ENCODE measurements at places on chromosomes 5 and 9. TPM values are rescaled to one million over a fixed set of nuclear protein-coding genes. Genes with fewer than 3 reads are reported as not detected.

- DNase-seq: no peak
These were observed 341.1 kb downstream of the ASTN2 start for GRCh38 chr9:117073539-117074341.

- DNase-seq: no peak
These were observed 49.7 kb downstream of the TRPC7 start for GRCh38 chr5:136315667-136316066.

DNA sequence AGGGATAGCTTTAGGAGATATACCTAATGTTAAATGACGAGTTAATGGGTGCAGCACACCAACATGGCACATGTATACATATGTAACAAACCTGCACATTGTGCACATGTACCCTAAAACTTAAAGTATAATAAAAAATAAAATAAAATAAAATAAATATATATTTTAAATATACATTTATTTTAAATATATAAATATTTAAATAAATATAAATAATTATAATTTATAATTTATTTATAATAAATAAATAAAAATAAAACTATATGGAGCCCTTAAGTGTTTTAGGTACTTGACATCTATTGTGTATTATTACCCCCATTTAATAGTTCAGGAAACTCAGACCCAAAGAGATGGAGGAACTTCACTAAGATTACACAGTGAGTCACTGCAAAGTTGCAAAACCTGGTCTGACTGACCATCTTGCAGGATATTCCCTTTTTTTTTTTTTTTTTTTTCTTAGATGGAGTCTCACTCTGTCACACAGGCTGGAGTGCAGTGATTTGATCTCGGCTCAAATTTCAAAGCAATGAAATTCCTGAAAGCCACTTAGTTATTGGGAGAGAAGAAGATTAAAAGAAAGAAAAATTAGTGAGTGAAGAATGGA, 5.8 kb upstream of the C5orf52 start:
- DNase-seq: no peak

CHMP5 gene
- 23.3 TPM for total RNA-seq

- DNase-seq: no peak
These were observed 20.6 kb downstream of the LAMC3 start for GRCh38 chr9:131029574-131029952.

DNA sequence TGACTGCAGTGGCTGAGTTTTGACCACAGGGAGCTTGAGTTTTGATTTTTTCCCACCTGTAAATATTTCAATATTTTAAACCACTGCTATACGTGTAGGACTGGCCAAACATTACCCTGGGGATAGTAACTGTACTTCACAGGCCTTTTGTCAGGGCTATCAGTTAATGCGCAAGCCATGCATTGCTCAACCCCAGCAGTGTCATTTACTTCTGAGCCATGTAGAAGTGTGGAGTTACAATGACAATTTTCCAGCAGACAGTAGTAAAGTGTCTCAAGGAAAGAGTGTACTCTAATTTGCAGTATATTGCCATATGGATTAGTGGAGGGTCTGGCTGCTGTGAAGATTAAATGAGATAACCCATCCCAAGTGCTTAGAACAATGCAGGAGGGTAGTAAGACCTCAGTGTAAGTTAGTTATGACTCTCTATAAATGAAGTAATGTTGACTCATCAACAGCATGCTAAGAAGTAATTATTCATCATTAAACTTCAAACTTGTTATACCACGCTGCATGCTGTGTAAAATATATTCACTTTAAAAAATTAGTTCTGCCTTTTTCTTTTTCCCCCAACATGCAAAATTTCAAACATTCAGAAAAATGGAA, 489.2 kb downstream of the KDM4C start:
- DNase-seq: no peak

GRCh38 chr9:88280816-88281382, 107.3 kb upstream of the SPIN1 start:
- no peak for DNase-seq

- DNase-seq: no peak
These were observed 162.7 kb downstream of the ZNF608 start for GRCh38 chr5:124583469-124584350.

DNA sequence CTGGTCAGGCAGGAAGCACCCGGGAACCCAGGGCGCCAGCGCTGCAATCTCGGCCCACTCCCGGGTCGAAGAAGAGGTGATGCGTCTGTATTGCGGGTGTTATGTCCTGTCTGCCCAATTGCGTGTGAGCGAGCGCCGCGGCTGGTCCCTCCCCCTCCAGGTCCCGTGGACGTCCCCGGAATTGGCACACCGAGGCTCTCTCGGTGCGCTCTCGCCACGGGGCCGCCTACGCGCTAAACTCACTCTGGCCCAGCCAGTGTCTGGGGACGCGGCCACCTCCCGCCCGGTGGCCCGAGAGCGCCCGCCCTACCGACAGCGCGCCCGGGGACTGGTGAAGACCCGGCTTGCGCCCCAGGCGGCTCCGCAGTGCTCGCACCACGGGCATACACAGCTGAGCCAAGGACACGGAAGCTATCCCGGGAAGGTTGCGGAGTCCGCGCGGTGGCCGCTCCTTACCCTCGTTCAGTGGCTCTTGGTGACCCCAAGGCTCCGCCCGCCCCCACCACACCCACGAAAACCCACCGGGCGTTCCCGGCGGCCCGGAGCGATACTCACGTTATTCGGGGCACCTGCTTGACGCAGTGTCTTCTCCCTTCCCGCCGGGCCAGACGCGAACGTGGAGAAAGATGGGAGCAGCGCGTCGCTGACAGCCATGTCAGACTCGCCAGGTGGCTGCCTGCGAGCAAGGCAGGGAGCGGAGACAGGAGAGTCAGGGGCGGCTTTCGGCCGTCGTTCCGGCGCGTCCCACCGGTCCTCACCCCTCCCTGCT, 1.0 kb downstream of the KLF4 start:
- no peak for DNase-seq

- DNase-seq: no peak
These were observed 16.7 kb upstream of the SLC28A3 start for GRCh38 chr9:84357275-84357674.

DNA sequence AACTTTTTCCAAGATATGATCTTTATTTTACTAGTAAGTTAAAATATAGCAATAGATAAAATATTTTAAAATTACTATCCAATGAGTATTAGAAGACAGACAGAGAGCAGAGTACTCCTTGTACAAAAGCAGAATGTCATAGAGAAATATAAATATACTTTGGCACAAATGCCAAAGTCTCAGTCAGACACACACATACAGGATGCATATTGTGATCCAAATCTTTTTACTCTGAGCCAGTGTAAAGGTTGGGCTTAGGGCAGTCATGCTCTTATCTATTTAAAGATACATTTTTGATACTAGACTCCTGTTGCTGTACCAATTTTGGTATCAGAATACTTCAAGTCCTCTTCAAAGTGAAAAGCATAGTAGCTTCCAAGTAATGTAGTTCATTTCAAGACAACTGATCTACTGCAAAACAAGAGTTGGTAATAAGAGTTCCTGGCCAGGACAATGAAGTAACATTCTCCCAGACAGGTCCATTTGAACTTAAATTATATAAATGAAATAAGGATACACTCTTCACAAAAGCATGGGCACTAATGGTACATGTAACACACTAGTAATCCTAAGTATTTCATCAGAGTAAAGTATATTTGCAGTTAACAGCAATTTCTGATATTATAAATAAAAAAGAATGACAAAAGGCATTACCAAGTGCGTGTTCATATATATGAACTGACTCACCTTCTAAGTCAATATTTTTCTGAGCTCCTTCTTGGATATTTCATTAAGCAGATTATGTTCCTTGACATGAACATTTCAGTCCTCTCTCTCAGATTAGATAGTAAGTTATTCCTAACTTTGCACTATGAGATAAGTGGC, 10.5 kb downstream of the PFDN1 start:
- no peak for DNase-seq

IGFBPL1 gene
- not detected for total RNA-seq

MPDZ gene
- total RNA-seq: 0.13 TPM

- DNase-seq: no peak
These were observed 51.7 kb downstream of the ZNF474 start for GRCh38 chr5:122180863-122181548.

HAPLN1 gene
- not detected for total RNA-seq

DNA sequence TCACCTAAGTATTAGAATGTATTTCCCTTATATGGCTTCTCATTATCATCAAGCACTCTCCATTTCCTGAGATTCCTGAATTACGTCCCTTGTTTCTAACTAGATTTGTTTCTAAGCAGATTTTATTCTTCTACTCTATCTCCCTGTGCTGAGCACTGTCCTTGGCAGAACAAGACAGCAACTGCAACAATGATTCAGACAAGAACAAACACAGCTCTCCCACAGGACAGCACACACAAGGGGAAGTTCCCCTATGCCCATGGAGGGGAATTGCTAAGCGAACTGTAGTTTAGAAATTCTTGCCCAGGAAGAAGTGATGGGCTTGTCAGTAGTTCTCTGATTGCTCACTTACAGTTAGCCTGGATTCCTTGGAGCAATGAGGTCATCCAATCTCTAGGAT, 759.9 kb downstream of the DTWD2 start:
- no peak for DNase-seq

DNA sequence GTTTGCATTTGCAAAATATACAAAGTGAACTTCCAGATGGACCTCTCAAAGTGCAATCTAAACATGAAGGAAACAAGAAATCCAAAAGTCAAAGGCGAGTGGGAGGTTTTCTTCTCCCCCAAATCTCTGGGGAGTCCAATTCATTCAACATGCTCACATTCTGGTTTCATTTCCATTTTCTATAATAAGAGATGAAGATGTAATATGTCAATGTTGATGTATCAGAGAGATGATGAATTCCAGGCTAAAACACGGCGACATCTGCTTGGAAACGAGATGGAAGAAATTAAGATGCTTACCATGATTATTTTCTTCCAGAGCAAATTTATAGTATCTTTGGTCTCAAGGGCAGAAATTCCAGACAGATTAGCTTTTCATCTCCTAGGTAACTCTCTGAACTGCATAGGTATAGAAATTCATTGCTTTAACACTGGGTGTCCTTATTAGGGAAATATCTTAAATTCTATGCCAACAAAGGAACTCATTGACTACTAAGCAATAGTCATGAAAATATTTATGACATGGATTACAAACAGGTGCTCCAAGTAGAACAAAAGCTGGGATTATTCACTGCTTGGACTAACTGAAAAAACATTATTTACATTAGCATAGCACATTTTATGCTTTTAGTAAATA, 287.9 kb downstream of the SEC61B start:
- no peak for DNase-seq

- no peak for DNase-seq
These were observed 72.3 kb upstream of the NIPAL4 start for GRCh38 chr5:157387683-157388093.

DNA sequence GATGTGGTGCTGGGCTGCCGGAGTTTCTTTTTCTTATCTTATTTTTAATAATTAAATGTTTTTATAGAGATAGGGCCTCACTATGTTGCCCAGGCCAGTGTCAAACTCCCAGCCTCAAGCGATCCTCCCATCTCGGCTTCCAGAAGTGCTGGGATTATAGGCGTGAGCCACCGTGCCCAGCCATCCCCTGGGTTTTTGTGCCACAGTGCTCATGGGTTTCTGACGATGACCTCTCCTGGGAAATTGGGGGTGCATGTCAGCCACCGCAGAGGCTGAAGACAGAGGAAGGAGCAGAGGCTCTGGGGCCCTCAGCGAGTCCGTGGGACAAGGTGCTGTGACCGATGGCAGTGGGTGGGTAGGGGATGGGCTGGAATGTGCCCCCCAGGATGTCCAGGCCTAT, 14.4 kb downstream of the GPSM1 start:
- DNase-seq: no peak

NR6A1 gene
- total RNA-seq: 0.08 TPM

GRCh38 chr9:21741151-21741550, 61.3 kb upstream of the MTAP start:
- DNase-seq: no peak

DNA sequence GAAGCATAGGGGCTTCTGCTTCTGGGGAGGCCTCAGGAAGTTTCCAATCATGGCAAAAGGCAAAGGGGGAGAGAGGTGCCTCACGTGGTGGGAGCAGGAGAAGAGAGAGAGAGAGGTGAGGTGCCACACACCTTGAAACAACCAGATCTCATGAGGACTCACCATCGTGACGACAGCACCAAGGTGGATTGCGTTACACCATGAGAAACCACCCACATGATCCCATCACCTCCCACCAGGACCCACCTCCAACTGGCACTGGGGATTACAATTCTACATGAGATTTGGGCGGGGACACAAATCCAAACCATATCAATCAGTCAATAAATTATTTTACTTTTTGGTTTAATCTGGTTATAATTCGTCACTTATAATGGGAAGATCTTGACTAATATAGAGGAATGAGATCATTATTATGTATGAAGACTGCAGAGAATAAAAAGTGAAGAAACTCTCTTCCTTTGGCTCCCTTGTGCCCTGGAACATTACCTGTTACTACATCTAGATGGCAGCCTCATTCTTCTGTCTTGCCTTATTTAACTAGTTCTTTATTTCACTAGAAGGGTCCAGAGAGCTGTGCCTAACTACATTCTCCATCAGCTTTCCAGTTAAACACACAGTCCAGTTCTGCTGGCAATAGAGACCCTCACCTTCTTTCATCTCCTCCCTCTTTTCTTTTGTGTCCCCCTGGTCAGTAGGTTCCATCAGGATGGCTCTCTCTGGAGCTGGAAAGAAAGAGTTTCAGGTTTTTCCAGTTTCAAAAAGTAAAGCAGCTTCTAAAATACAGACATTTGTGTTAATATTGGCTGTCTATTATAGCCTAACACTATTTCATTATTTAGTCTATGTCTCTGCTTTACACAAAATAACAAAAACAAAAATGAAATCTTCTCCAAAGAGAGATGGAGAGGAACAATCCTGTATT, 21.7 kb upstream of the SPINK7 start:
- DNase-seq: no peak

TLX3 gene
- total RNA-seq: not detected

C5orf34 gene
- total RNA-seq: 0.99 TPM

GRCh38 chr9:108478431-108479332, 377.1 kb downstream of the ACTL7B start:
- no peak for DNase-seq

DNA sequence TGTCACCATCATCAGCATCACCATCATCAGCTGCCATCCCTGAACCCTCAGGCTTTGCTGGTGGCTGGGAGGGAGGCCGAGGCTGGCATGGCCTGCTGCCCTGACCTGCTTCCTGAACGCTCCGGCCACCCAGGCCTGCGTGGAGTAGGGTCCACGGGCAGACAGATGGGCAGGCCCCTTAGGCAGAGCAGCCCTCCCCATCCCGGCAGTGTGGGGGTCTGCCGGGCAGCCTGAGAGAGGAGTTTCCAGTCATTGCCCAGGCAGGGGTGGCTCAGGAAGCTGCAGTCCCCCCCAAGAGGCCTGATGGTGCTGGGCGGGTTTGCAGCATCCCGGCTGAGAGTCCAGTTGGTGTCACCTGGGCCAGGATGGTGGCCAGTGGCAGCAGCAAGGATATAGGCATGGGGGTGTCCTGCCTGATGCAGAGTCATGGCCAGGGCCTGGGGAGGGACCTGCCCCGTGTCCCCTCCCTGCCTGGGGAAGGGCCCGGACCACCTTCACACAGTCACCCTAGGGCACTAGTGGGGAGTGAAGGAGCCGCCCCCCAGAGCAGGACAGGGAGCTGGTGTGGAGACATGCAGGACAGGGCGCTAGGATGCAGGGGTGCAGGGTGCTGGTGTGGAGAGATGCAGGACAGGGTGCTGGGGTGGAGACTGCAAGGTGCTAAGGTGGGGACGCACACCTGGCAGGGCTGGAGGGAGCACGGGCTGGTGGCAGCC, 7.7 kb upstream of the EGFL7 start:
- DNase-seq: no peak
